Stimulated activated CD4-positive, alpha-beta T cell treated with anti-CD3 and anti-CD28 coated beads, TNF-alpha, amount 100 ng/mL, for 4 hours (primary cell): ENCODE measurements at places on chromosomes 7 and 10.

DNA sequence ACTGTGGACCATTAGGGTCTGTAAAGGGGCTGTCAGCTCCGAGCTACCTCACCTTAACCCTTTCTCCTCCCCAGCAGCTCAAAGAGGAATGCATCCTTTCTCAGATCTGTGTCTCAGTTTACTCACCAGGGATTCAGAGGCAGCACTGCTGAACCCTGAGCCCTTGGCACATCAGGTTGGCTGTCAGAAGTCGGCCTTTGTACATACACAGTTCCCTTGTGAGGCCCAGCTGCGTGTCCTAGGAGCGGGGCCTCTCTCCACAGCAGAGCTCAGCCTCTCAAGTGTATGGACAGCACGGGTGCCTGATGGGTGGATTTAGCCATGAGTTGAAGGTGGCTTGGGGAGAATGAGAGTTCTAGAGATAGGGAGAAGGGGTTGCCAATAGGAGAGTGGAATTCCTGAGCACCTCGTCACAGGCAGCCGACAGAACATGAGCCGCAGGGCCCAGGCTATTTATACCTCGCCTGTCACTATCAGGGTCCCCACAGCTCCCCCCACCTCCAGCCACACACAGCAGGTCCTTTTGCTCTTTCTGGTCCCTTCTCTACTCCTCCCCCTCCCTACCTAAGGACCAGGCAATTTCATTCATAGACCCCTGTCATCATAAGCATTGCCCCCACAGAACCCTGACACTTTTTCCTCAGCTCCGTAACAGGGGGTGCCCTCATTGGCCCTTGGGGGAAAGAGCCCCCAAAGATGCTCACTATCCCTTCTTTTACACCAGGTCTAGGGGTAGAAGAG is 2.1 kb upstream of the FLNC start:
- DNase-seq = no peak

DNA sequence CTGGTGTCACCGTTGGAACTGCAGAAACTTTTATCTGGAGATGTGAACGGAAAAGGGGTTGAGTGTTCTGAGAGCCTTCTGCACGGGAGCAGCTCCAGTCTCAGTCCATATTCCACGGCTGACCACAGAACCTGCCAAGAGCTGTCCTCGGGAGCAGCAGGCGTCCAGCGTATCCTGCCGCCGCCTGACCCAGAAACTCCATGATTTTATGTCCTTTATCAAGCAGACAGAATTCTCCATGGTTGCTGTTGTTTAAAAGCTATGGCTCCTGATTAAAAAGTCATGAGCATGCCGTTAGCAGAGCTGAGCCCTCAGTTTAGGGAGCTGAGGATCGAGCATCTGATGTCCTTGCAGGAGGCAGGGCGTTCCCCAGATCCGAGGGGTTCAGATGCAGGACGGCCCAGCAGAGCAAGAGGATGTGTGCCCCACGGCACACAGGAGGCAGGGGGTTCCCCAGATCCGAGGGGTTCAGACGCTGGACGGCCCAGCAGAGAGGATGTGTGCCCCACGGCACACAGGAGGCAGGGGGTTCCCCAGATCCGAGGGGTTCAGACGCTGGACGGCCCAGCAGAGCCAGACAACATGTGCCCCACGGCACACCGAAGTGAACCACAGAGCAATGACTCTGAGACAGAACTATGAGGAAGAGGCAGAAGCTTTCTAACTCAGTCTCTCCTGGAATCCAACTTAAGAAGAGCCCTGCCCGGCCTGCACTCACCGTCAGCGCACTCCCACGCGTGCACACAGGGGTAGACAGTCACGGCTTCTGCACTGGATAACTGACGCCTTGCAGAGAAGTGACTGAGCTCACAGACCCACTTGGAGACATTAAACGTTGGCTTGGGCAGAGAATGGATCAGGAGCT is 96.4 kb downstream of the WDR37 start:
- DNase-seq = no peak

DNA sequence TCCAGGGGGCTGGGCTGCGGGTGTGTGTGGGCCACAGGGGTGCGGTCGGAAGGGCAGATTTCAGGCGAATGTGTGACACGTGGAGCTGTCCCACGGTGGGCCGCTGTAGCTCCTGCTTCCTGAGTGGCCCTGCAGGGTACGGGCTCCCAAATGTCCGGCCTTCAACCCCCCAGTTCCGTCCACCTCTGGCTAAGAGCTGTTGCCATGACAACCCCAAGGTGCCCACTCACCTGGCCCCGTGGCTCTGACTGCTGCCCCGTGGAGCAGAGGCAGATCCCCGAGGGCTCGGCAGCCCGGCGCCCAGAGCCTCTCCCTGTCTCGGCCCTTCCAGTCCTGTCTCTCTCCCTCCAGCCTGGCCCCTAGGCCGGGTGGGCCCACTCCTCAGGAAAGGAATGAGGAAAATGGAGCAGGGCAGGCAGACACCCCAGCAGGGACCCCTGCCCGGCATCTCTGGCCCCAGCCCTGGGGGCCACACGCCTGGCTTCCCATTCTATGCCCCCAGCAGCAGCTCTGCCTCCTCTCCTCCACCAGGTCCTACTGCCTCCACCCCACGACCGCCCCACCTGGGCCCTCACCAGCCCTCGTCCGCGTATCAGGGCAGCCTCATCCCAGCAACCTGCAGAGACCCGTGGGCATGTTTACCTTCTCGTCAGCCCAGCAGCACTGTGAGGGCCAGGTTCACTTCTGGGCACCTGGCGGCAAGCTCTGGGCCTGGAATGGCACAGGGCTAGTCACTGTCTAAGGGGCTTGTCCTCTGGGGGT is 215.6 kb downstream of the ELFN1 start:
- no peak for DNase-seq

GRCh38 chr10:30055226-30055662 is 4.1 kb downstream of the JCAD start:
- DNase-seq = no peak

- DNase-seq = no peak
Measured at GRCh38 chr10:131881104-131881880, 19.5 kb upstream of the PPP2R2D start.

- no peak for DNase-seq
Measured at GRCh38 chr10:69881202-69881601, 79.5 kb downstream of the COL13A1 start.

DNA sequence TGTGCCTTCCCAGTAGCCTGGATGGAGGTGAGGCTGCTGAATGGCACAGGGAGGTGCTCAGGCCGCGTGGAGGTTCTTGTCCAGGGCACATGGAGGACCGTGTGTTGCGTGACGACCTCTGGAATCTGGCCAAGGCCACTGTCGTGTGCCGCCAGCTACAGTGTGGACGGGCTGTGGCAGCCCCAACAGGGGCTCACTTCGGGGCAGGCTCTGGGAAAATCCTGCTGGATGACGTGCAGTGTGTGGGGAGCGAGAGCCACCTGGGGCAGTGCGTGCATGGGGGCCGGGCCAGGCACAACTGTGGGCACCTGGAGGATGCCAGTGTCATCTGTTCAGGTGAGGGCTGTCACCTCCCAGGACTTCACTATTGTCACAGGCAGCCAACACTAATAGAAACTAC is 50.2 kb upstream of the C10orf120 start:
- DNase-seq = no peak

DNA sequence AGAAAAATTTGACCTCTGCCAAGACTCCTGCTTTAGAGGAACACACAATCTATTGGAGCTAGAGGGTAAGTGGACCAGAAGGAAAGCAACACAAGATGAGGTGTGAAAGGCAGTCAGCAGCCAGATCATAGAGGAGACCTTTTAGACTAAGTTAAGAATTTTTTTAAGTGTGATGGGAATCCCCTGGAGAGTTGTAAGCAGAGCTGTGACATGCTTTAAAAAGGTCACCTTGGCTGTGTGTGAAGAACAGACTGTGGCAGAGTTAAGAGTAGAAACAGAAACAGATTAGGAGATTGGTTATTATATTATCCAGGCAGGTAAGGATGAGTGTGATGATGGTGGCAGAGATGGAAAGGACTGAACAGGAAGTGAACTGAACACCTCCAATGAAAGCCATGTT is 23.5 kb downstream of the CPEB3 start:
- DNase-seq = no peak

- DNase-seq = no peak
Measured at GRCh38 chr7:133022661-133023060, 59.2 kb downstream of the CHCHD3 start.

DNA sequence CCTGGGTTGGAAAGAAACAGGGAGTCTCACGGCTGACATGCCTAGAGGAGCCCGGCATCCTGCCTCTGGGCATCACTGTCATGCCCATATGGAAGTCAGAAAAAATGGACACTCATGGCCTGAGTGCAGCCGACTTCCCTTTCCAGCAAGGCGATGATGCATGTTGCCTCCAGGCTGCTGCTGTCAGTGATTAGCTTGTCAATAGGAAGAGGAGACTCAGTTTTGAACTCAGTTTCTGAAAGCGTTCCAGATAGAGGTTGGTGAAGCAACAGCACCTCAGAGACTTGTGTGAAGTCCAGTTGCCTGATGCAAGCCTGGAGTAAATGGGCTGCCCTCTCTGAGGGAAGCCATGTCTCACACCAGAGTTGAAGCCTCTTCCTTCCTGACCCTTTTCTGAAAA is 148.4 kb downstream of the TPST1 start:
- DNase-seq = no peak

DNA sequence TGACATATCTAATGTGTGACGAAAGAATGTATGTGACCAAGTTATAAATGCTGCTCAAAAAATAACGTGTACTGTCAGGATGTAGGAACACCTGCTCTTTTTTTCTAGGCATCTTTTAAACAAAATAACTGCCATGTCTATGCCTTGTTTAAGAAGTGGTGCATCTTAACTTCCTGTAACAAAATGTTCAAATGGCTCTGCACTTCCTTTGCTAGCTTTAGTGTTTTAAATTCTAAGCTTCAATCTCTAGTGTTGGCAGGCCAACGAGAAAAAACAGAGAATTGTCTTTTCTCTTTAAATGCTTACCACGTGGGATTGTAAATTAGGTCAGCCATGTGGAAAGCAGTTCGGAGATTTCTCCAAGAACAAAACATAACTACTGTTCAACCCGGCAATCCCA is 14.6 kb upstream of the PDSS1 start:
- no peak for DNase-seq

DNA sequence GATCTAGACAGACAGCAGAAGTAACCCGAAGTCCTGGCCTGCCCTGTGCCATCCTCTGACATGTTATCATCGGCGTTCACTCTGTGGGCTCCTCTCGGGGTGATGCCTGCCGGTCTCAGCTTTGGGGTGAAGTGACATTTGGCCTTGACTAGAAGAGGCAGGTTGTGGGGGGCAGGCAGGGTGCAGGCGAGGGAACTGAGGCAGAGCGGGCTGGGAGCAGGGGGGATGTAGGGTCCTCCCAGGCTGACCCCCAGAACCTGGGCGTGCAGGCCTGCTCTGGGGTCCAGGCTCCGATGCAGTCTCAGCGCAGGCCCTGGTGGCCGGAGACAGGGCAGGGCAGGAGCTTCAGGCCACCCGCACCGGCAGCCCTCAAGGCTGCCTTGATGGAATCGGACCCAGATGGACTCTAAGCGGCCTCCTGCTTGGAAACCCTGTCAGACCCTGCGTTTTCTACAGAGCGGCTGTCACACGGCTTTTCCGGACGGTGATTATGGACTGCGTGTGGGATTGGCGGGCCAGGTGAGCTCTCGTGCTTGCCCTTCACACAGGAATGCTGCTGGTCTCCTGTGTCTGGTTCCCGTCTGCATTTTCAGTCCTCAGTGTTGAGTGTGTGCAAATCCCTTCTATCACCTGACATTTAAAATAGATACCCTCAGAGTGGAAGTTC is 842 bp upstream of the JAKMIP3 start:
- no peak for DNase-seq

DNA sequence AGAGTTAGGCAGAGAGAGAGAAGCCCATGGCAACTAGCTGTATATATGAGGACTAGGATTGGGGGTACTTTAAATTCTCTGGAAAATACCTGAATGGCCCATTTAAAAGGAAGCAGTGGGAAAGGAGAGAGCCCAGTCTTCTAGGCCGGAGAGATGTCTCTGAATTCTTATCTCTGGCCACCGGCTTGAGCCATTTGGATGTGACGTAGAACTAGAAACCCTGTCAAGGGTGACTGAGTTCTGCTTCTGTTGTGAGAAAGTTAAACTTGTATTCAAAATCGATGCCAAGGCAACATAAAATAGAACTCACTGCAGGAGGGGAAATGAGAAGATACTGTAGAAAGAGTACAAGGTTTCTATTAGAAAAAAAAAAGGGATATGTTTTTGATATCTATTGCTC is 6.3 kb upstream of the GSTK1 start:
- DNase-seq = no peak

- no peak for DNase-seq
Measured at GRCh38 chr7:28104041-28104541, 76.5 kb downstream of the JAZF1 start.

DNA sequence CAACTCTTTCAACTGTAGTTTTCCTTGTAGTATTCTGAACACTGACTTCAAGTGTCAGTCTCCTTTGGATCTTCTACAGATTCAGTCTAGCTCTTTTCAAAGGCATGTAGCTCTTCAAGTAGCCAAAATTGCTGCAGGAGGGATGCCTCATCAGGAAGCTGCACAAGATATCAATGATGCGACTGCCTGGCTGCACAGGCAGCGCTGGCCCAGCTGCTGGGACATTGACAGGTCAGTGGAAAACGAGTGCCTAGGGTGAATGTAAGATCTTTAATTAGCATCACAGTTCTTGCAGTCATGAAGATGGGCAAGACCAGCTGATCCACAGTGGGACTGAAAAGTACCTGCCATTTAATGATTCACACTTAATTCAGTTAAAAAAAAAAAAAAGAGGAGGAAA is 167.6 kb downstream of the ANK3 start:
- no peak for DNase-seq

DNA sequence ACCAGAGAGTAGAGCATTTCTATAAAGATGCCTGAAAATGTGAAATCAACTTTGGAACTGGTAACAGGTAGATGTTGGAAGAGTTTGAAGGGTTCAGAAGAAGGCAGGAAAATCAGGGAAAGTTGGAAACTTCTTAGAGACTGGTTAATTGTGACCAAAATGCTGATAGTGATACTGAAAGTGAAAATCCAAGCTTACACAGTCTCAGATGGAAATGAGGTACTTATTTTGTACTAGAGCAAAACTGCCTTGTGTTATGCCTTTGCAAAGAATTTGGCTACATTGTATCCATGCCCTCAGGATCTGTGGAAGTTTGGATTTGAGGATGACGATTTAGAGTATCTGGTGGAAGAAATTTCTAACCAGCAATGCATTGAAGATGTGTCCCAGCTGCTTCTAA is 430.6 kb upstream of the KCND2 start:
- no peak for DNase-seq

- DNase-seq = no peak
Measured at GRCh38 chr7:100710452-100710851, 4.5 kb downstream of the POP7 start.

DNA sequence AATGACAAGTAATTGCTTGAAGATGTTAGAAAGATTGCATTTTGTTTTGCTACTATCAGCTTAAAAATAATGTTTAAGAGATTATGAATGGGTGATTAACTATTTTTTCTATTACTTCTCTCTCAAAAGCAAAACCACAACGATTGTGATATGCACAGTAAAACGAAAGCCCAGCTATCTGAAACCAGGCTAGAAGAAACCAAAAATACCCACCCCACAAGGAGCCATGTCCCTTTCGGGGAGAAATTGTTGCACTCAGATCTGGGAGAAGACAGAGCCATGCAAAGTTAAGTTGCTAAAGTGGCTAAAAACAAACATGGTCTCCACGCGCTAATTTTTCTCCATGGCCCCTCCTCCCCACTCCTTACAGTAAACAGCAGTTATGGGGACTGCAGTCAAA is 173.6 kb downstream of the RPS24 start:
- DNase-seq = no peak

GRCh38 chr10:70884741-70885140 is 3.6 kb downstream of the PCBD1 start:
- DNase-seq = no peak

- no peak for DNase-seq
Measured at GRCh38 chr7:130490888-130491804, 739 bp upstream of the MEST start.
